ENCODE measurements at places on chromosomes 11 and 22.

DNA sequence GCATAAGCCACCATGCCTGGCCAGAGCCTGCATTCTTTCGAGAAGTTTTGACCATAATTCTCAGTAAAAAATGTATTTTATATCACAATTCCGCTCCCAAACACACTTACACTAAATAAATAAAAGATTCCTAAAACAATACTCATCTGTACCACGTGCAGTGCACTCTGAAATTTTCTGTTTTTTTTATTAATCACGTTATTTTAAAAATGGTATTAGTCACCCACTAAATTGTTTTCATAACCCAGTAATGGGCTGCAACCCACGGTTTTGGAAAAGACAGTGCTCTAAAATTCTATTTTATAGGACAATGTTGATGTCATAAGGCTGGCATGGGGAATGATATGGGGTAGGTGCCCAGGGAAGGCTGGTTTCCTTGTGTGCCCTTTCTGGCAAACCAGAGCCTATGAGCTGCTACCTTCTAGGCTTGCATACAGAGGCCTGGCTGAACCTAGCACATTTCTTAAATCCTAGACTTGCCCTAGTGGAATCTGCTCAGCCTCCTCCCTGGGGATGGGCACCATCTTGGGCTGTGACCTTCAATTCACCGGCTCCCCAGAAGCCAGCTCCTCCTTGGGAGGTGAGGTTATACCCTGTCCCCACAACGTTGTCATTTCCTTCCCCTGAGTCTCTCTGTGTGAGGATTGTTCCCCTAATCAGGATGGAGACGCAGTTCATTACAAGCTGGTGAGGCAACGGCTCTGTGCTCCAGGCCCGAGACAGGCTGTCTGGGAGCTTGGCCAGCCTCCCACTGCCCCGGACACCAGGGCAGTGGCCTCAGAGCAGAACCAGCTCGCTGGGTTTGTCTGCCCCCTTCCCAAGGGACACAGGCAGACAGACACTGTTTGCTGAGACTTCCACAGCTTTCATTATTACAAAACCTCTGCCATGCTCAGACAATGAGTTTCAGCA is 116.5 kb upstream of the NAV2 start:
- no peak for DNase-seq

DNA sequence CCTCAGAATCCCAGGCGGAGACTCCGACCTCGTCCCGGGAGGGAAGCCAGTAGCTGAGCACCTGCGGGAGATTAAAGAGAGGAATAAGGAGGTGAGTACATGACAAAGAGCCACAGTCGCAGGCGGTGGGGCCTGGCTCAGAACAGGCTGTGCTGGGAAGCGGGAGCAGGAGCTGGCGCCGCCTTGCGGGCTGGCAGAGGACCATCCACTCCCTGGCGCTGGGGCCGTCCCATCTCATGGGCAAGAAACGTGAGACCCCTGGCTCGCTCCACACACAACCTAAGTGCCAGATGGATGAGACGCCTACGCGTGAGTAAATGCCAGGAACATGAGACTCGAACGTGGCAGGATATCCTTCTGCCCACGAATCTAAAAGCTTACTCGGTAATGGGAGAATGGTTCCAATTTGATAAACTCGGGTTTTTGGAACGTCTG is 6.3 kb downstream of the CEND1 start:
- DNase-seq = peak; percentile 18

DNA sequence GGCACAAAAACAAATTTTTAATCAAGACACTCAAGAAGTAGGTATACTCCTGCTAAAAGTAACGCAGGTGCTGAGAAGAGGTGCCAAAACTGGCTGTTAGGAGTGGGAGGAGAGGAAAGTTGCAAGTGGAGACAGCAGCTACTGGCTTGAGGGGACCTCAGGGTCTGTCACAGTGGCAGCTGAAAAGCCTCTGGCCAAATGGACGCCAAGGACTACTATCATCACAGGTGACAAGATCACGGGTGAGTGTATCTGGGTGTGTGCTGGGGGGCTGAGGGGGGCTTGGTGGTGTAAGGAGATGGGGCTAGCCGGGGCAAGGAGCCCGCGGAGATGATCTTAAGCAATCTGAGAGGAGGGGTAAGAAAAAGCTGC is 687 bp downstream of the ZNF202 start:
- no peak for DNase-seq

- DNase-seq = no peak
Observed at GRCh38 chr11:109203176-109203575, 218.8 kb upstream of the C11orf87 start.

GRCh38 chr11:48043111-48043990 is 63.0 kb downstream of the PTPRJ start:
- DNase-seq = no peak
